Activated naive CD4-positive, alpha-beta T cell treated with anti-CD3 and anti-CD28 coated beads, Interleukin-2, amount 50 U/mL, for 16 hours (primary cell): ENCODE measurements at places on chromosomes 7 and 10.

DNA sequence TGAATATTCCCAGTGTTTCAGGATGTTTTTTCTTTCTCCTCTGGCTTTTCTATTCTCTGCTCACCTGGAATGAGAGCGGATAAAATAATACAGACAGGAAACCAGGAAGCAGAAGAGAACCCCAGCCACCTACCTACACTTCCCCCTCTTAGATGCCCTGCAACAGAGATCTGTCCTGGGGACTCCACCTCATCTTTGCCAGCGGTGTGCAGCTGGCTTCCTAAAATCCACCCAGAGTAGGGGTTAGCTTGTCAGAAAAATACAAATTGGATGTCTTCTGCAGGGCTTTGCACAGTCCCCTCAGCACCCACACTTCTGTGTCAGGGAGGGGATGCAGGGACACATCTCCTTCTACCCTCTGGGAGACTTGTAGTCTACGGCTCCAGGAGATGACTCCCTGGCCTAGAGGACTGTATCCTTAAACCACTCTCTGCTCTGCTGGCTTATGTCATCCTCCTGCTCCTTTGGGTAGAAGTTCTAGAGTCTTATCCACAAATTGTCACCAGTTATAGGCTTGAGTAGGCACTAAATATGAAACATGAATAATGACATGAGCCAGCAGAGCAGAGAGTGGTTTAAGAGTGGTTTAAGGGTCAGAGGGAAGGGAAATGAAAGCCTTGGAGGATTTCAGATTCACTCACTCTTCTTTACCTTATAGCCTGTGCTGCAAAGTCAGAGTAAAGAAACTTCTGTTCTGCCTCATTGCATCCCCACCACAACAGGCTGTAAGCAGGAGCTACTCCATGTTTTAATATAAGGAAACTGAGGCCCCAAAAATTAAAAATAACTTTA, 749.4 kb downstream of the AUTS2 start:
- DNase-seq = no peak

GRCh38 chr7:74514131-74514591, 60.5 kb downstream of the GTF2IRD1 start:
- no peak for DNase-seq

DNA sequence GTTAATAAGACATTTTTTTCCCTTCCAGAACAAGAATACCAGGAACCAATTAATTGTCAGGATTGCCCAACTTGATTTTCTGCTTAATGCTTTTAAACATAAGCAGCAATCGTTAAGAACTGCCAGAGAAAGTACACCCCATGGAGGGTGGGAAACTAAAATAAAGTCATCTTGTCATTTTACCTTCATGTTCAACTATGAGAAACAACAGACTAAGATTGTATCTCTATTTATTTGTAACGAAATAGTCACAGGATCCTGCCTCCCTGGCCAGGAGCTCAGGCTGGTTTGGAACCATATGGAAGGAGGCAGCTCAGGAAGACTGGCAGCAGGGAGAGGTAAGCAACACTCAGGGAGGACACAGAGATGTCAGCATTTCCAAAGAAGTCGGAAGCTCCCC, 129.6 kb downstream of the TNS3 start:
- DNase-seq = no peak

DNA sequence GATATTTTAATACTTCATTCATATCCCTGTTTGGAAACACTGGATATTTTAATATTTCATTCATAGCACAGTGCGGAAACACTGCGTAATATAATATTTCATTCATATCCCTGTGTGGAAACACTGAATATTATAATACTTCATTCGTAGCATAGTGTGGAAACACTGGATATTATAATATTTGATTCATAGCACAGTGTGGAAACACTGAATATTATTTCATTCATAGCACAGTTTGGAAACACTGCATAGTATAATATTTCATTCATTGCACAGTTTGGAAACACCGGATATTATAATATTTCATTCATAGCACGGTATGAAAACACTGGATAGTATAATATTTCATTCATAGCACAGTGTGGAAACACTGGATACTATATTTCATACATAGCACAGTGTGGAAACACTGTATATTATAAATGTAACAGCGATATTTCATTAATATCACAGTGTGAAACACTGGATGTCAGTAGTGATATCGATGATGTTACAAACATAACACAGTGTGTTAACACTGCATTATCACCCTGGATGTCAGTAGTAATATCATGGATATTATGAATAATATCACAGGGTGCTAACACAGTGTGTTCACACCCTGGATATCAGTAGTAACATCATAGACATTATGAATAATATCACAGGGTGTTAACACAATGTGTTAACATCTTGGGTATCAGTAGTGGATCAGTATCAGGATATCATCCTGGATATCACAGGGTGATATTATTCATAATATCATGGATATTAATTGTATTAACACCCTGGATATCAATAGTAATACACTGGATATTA, 2.9 kb upstream of the TMEM225B start:
- DNase-seq = no peak

- DNase-seq = no peak
These were observed 749.1 kb upstream of the LRRTM3 start for GRCh38 chr10:66176772-66177171.

DNA sequence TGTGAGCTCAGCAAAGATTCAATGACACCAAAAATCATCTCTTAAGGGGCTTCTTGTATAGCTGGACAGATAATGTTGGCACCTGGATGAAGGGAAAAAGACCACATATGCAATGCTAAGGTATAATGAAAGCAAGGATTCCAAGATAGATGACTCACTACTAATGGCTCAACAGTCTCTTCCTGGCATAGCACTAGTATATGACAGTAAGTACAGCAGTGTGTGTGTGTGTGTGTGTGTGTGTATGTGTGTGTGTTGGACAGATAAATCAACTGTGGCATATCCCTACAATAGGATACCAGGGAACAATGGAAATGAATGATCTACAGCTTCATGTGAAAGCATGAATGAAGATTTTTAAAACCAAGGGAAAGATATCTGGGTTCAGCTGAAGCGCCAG, 257.1 kb downstream of the SFMBT2 start:
- DNase-seq = no peak

GRCh38 chr10:118584181-118584954, 11.1 kb downstream of the PRLHR start:
- no peak for DNase-seq

DNA sequence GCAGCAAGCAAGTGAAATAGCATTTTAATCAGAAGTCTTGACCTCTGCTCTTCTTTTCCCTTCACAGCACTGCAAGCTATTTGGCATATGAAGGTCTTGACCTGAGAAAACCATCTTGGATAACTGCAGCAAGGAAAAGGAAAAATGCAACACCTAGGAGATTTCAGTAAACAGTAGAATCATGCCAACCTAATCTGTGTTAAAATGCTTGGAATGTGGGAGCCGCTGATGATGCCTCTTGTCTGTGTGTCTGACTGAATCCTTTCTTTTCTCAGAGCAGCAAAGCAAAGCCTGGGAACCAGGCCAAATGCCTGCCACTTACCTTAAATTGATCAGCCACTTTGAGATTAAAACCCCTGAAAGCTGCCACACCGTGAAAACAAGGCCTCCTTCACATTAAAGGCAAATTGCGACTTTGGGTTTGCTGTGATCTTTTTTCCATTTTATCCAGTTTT, 80.4 kb upstream of the CDK6 start:
- DNase-seq = no peak

DNA sequence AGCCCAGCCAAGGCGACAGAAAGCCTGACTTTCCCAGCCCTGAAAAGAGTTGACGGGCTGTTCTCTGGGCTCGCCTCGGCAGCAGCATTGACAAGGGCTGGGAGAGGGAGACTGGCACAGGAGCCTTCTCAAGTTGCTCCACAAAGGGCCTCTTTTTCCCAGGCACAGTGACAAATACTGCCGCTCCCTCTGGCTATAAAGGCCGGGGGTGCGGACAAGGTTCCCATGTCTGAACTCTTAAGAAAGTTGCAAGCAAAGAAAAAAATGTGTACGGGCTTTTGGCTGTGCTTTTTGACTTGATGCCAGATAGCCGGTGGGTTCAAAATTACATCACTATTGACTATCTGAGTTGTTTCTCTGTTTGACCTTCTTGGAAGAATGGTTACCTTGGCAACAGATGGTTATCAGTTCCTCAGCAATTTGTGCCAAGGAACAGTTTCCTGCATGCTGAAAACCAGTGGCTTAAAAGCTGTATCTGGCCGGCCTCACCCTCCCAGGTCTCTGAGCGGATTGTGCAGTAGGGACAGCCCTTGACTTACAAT, 115.9 kb upstream of the EEPD1 start:
- no peak for DNase-seq

- DNase-seq = no peak
These were observed 565.2 kb downstream of the SDK1 start for GRCh38 chr7:3866277-3866676.

- no peak for DNase-seq
These were observed 96.5 kb upstream of the MACROH2A2 start for GRCh38 chr10:69955897-69956740.

- DNase-seq = no peak
These were observed 11.7 kb downstream of the PRF1 start for GRCh38 chr10:70590655-70591416.

DNA sequence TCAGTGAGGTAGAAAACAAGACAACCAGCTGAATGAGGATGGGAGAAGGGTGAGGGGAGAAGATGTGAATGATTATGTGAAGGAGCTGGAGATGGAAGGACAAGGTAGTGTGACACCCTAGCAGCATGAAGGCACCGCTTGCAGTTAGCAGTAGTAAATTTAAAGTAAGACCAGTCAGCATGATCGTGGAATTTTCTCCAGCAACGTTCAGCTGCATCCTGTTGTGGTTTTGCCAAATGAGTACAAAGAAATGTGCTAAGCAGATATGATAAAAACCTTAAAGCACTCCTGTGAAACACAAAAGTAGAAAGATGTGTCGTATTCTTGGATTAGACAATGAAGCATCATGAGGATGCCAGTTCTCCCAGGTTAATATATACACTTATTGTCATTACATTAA, 34.1 kb upstream of the IFRD1 start:
- DNase-seq = no peak

GRCh38 chr7:106736508-106737201, 75.7 kb upstream of the CCDC71L start:
- DNase-seq = peak; percentile 35

DNA sequence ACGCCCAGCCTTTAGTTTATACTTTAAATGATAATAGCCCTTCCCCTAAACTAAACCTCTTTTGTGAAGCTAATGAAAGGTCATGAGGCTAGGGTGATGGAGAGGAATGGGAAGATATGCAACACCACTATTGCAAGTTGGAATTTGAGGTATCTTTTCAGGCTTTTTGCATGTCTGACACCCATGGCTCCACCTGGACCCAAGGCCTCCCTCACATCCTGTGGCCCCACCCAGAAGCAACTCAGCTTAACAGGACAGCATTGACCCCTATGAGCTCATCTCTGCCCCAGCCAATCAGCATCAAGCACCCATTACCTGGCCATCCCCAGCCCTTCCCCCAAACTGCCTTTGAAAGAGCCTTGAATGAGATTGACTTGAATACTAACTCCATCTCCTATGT, 674.2 kb upstream of the NRP1 start:
- DNase-seq = no peak

GRCh38 chr7:151176401-151176800, 8.9 kb upstream of the GBX1 start:
- no peak for DNase-seq

DNA sequence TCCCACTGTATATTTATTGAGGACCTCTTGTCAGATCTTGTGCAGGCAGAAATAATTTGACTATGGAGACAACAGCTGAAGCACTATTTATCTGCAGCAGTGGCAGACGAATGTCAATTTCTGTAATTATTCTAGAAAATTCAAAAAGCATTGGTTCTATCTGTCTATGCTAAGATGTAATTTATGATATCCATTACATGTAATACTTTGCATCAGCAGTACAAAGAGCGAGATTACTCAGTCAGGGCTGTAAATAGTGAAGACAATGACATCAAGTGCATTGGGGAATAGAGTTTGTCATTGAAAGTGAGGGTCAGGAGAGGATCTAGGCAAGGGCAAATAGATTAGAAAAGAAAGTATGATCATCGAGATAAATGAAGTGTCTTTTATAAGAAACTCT, 508.2 kb downstream of the ZWINT start:
- DNase-seq = no peak

GRCh38 chr10:17092986-17093803, 36.4 kb downstream of the CUBN start:
- DNase-seq = no peak

GRCh38 chr7:44087911-44088838, 5.8 kb upstream of the POLM start:
- DNase-seq = no peak

DNA sequence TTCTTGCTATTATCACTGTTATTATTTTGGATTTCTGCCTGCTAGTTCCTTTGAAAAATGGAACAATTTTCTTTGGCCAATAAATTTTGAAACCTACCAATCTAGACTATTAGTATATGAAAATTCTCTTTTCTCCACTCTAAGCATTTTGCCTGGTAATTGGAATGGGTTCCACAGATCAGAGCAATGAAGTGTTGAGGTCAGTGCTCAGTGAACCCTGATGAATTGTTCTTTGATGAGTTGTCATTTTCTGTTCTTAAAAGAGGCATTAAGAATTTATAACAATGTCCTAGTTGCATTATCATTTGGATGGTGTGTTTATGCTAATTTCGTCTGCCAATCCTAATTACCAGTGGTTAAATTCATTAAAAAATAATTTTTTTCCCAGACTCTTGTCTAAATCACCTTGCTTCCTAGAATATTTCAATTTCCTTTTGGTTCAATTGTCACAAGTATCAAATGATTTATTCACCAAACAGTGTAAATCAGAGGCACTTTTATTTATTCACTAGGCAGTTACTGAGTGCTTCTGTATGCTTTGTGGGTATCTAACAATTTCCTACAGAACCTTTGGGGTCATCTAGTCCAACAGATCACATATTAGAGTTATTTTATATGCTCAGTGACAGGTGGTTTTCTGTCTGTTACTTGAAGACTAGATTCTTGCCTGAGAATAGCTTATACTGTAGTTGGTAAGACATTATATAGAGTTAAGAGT, 239.0 kb downstream of the DNAJB9 start:
- DNase-seq = no peak

DNA sequence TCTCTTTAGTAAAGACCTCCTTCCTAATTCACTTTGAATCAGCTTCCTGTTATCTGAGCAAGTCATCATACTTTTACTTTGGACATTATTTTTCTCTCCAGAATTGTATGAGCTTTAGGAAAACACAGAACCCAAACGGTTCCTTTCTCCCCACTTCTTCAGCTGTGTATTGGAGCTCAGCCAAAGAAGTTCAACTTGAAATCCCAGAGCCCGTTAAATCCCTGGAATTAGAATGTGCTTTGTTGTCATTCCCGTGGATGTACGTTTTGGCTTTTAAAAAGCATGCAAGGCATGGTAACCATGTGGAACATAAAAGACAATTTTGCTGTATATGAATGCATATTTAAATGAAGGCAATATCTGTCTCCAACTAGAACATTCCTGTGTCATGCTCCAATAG, 46.6 kb downstream of the AGMO start:
- no peak for DNase-seq
